ENCODE measurements at places on chromosomes 16 and 17.

GRCh38 chr17:34406226-34406625 lies 43.2 kb upstream of the CCL1 start:
- no peak for DNase-seq

GRCh38 chr17:55304171-55304859 lies 39.6 kb downstream of the HLF start:
- no peak for DNase-seq

DNA sequence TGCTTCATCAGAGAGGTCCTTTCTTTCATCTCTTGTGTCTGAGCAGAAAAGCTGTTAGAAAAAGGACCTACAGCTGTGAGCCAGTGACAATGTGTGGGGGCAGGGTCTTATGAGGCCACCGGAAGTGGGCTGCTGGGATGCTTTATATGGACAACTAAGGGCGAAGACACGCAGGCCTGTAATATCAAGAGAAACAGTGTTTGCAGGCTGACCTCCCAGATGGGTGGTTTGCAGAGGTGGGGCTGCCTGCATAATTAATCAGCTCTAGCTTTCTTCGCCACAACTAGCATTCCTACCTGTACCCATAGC lies 30.4 kb upstream of the SALL1 start:
- DNase-seq = no peak

GRCh38 chr17:8322061-8322460 lies 12.0 kb downstream of the ARHGEF15 start:
- no peak for DNase-seq

DNA sequence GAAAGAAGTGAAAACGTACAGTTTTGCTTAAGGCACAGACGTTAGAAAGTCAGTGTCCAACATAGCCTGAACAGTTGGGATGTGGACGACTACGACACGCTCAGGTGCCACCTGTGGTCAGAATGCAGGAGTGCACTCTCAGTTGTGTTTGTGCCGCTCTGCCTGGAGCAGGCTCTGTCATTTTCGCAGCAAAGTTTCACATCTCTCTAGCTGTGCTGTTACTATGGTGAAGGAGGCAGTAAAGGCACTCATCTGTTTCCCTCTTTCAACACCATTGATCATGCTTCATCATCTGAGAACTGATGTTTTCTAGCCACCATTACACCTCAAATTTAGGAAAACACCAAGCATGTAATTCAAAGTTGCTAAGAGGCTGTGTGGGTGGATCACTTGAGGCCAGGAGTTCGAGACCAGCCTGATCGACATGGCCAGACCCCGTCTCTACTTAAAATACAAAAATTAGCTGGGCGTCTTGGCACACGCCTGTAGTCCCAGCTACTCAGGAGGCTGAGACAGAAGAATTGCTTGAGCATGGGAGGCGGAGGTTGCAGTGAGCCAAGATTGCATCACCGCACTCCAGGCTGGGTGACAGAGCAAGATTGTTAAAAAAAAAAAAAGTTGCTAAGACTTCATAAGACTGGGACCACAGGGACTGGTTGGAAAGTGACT lies 44.9 kb upstream of the DNAJA2 start:
- peak; percentile 37 for DNase-seq

- DNase-seq = no peak
Observed at GRCh38 chr16:74076568-74076967, 220.0 kb upstream of the PSMD7 start.

DNA sequence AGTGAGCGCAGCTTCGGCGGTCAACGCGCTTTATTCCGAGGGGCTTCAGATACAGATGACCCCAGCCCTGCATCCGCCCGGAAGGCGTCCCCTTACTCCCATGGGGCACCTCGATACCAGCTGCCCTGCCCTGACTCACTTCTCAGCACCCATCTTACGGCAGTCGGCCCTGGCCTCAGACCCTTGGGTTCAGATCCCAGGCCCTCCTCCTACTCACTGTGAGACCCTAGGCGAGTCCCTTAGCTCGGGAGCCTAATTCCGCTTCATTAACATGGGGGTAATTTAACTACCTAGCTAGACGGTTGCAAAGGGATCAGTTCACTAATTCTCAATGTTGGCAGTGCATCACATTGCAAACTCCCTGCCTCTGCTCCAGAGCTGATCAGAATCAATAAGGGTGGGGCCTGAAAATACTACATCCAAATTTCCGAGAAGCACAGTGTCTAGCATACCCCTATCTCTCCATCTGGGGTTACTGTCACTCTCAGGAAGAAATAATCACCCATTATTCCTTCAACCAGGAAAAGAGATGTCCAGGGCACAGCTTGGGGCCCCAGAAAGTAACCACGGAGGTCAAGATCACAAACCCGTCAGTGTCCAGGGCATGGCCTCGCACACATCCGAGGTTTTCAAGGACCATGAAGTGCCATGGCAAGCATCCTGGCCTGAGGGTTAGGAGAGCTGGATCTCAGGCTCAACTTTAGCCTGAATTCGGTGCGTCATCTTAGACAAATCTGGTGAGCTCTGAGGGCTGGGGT lies 415 bp upstream of the FLOT2 start:
- DNase-seq = peak; percentile 63

DNA sequence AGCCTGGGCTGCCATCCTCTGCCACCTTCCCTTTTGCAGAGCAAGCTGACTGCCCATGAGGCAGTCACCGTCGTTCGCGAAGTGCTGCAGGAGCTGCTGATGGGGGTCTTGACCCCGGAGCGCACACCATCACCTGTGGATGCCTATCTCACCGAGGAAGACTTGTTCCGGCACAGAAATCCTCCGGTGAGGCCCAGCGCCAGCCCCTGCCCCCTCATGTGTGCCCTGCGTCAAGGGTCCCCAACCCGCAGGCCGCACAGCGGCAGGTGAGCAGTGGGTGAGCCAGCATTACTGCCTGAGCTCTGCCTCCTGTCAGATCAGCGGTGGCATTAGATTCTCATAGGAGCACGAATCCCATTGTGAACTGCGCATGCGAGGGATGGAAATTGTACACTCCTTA lies 7.7 kb upstream of the EPN3 start:
- DNase-seq = no peak

GRCh38 chr17:19812407-19812806 lies 55.3 kb downstream of the ULK2 start:
- DNase-seq = peak; percentile 40

- DNase-seq = no peak
Observed at GRCh38 chr17:71502443-71502842, 618.4 kb upstream of the SOX9 start.

Data from CD4-positive, alpha-beta T cell treated with Interleukin-17A for 4 hours (primary cell).